Left ventricle myocardium superior (tissue), 1 donor: ENCODE measurements at places on chromosomes 4 and X. TPM values are rescaled to one million over a fixed set of nuclear protein-coding genes. Genes with fewer than 3 reads are reported as not detected.
A peak's percentile ranks its signal among the peaks of the same experiment; 100 is the strongest.

GRCh38 chr4:30719454-30720020 lies 632 bp upstream of the PCDH7 start:
- DNase-seq: peak; percentile 75

GRCh38 chr4:26032142-26032541 lies 118.1 kb downstream of the SMIM20 start:
- DNase-seq: no peak

- no peak for DNase-seq
These were observed 30.4 kb downstream of the CLDN22 start for GRCh38 chr4:183289688-183290087.

- DNase-seq: no peak
These were observed 41.0 kb upstream of the ZNF330 start for GRCh38 chr4:141179474-141180373.

The CT45A10 gene
- total RNA-seq: not detected

GRCh38 chrX:120823556-120823955 lies 52.1 kb downstream of the CT47B1 start:
- DNase-seq: no peak

DNA sequence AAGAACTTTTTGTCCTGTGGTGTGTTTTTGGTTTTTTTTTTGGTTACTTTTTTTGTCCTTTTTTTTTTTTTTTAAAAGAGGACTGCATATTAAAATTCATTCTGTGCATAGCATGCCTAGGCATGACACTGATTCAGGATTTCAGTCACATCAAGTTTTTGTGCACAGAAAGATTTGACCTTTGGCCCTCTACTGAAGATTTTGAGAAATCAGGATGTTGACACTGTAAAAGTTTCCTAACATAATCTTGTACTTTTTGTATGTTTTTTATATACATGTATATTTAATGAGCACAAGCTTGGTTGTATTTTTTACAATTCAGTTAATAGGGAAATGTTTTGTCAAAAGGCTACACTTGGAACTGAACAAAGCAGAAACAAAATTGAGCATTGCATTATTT lies 100.0 kb upstream of the DDX3X start:
- no peak for DNase-seq

- DNase-seq: no peak
These were observed 1973.6 kb upstream of the AGA start for GRCh38 chr4:179415847-179416223.
